ENCODE measurements at places on chromosomes 6 and 20. TPM values are rescaled to one million over a fixed set of nuclear protein-coding genes. Genes with fewer than 3 reads are reported as not detected.

SPATS1 gene
- total RNA-seq = not detected

POFUT1 gene
- total RNA-seq = 26.0 TPM

FAM229B gene
- total RNA-seq = 32.1 TPM

DNA sequence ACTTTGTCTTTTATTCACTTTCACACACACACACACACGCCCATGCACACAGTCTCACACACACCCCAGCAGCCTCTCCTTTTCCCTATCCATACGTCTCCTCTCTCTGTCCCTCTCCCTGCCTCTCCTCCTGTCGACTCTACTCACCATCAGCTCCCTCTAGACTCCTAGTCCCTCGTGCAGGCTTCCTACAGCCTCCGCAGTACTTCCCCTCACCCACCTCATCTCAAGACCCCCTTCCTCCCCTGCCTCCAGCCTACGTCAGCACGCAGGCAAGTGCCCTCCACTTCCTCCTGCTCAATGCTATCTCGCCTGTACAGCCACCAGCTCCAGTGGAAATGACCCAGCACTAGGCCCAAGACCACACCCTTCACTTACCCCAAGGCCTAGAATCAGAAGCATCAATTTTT, 820 bp upstream of the TREML2 start:
- no peak for DNase-seq

DNA sequence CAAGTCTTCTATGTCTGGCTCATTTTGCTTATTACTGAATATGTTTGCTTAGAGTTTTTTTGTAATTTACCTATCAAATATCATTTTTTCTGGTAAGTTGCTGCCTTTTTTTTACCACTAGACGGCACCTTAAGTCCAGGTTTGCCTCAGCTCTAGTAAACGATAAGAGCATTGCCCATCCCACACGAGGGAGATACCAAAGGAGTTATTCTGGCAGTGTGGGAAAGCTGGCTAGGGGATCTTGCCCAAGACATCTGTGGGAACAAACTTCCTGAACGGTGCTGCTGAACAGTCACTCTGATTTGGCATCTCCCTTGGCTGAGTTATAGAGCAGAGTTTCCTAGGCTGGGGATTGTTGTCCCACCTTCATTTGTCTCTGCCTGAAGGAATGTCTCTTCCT, 306.4 kb downstream of the COL12A1 start:
- no peak for DNase-seq

- no peak for DNase-seq
Observed at GRCh38 chr6:131061751-131062119, 1.3 kb downstream of the EPB41L2 start.
